Kasumi-1 (cell line): ENCODE measurements at places on chromosomes 3 and 15.

DNA sequence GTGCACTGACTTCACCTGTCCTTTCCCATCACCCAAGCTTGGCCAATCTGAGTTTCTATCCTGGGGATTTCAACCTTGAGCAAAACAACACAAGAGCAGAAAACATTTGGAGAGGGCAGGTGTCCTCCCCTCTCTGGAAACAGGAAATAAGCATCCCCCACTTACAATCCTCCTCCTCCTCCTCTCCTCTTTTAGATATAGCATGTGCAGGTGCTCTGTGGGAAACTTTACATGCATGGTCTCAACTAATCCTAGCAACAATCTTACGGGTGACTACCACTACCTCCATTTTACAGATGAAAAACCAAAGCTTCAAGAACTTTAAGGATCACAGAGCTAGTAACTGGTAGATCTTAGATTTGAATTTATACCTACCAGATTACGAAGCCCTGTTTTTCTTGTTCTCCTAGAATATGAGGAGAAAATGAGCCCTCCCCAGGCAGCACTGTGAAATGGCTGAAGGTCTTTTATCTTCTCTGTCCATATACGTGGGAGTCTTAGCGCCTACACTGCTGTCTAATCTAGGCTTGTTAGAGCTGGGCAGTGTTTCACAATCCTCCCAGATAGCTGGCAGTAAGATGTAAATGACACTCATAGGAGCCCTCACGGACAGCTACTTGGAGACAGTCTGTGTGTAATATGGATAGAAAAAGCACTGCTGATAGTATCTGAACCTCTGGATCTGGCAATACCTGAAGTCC is 301.2 kb upstream of the PROK2 start:
- peak; percentile 36 for DNase-seq

DNA sequence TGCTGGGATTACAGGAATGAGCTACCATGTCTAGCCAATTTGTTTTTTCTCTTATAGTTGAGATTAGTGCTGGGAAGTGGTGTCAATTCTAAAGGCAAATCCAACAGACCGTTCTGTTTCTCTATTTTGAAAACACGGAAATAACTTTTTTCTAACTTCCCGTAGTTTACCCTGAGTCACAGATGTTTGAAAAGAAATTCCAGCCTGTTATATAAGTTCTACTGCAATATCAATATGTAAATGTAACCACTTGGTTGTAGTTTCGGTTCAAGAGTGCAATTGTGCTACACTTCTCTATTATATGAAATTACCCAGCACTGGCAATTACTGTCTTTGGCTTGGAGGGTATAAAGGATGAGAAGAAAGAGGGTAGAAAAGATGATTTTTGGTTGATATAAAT is 22.3 kb upstream of the GNB4 start:
- DNase-seq: no peak

- no peak for DNase-seq
Measured at GRCh38 chr3:127478922-127479321, 111.6 kb downstream of the TPRA1 start.

- DNase-seq: peak; percentile 13
Measured at GRCh38 chr3:148077318-148077923, 620.3 kb upstream of the AGTR1 start.

DNA sequence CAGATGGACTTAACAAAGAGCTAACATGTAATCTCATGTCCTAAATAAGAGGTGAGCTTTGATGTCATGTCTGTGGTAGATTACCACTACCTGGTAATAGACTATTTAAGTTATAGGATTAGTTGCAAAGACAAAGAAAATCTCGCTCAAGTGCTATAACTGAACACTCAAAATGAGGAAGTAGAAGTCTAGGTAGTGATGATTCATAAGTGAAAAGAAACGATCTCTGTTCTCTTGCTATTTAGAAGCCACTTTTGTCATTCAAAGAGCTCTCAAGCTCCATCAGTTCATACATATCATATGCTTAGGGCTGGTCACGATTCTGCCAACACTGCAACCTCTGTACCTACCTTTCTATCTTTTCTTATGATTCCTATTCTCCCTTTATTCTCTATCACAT is 110.9 kb downstream of the EDEM1 start:
- peak; percentile 87 for DNase-seq

DNA sequence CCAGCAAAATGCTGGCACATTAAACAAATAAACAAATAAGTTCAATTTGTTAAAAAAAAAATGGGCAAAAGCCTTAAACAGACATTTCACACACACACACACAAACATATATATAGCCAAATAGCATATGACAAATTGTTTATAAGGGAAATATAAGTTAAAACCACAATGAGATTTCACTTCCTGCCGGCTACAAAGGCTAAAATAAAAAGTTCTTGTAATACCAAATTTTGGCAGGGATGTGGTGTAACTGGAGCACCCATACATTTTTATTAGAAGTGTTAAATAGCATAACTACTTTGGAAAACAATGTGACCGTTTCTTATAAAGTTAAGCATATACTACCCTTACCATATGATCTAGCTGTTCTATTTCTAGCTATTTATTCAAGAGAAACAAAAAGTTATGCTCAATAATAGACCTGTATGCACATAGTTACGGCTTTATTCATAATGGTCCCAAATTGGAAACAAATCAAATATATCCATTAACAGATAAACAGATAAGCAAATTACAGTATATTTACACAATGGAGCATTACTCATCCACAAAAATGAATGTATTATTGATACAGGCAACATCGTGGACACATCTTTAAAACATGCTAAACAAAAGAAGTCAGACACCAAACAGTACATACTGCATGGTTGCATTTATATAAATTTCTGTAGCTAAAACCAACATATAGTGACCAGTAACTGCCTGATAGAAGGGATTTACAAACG is 93.9 kb downstream of the EOMES start:
- DNase-seq: peak; percentile 16

- no peak for DNase-seq
Measured at GRCh38 chr15:92277776-92278175, 115.9 kb upstream of the ST8SIA2 start.

DNA sequence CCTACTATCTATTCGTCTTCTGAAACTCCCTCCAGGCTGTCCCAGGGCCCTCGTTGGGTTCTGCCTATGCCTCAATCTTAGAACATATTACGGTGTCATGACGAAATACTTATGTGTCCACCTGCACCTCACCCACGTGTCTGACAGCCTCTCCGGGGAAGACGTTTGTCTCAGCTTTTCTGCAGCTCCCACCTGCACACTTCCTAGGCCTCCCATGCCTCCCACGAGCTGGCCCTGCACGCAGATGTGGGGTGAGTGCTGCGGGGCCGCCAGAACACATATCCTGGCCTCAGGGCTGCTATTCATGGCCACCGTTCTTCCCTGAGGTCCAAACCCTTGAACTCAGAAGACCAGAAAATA is 7.1 kb upstream of the MUSTN1 start:
- no peak for DNase-seq

DNA sequence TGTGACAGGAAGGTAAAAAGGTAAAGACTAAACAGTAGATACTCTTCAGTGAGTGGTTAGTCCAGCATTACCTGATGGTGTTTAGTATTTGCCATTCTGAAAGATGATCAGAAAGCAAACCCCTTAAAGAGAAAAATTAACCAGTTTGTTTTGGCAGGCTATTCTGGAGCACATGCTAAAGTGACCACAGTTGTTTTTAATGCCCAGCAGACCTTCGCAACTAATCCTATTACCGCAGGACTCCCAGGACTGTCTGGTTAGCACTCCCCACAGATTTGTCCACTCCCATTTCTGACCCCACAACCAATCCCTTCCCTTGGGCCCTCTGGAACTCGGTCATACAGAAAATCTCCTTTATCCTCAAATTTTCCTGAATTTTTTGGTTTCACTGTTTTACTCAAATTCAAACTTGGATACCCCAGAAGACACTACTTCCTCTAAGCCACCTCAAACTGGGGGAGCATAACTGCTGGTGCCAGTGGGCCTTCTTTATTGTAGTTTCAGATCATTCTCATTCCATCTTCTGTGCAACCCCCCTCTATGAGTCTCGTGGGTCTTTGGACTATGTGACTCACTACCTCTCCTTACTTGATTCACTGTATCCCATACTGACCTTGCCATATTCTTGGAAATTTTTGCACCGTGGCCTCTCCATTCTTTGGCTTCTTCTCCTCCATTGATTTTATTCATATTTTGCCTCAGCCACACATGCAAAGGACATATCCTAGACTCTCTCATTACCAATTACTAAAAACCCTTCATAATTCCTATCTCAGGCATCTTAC is 104.4 kb downstream of the RBMS3 start:
- DNase-seq: no peak

- DNase-seq: no peak
Measured at GRCh38 chr3:48180531-48181253, 7.5 kb downstream of the CDC25A start.

GRCh38 chr3:98824256-98824655 is 61.1 kb downstream of the ST3GAL6 start:
- no peak for DNase-seq

DNA sequence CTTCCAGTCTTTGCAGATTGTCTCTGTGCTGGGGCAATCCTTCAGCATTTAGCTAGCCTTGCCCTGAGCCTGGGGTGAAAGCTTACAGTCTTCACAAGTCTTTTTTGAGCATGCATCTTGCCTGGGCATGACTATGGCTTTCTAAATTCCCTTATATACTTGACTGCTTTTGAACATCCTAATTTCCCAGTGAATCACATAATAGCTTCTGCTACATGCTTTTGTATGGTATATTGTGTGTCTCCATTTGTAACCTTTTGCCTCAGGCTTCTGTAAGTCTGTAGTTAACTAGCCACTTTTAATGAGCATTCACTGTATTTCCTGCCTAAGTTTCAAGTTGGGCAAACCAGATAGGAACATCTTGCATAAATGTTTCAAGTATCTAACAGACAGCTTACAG is 76.8 kb downstream of the CHCHD4 start:
- no peak for DNase-seq

DNA sequence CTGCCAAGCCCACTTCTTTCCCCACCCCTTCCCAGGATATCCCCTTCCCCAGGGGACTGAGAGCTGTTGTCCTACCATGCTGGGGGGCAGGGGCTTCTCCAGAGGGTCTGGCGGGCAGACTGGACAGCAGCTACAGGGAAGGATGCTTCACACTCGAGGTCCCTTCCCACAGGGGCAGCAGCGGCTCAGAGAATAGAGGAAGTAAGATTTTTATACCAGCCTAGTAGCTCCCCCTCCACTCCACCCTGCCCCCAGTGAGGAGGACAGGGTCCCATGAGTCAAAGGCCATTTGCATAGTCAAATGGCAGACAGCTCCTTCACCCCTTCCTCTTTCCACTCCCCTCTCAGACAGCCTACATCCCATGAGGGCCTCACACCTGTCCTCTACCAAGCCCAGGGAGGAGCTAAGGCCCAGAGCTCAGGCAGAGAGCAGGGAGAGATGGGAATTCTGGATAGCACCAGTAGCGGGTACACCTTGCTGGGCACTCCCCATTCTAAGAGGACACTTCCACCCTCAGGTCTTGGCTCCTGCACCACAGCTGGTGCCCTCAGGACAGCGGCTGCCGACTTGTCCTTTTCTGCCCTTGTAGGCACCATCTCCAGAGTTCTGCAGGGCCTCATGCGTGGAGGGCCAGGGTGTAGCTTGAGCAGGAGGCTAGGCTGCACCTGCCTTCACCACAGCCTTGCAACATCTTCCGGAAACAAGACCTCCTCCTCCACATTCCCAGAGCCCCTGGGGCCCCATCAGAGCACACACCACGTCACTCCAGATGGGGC is at the start of gene TLR9:
Gene TLR9 (minus strand): TSS at position 194 of the 777 bp plus-strand sequence. CDS start 116 bp downstream, at position 78.
- peak; percentile 92 for DNase-seq

DNA sequence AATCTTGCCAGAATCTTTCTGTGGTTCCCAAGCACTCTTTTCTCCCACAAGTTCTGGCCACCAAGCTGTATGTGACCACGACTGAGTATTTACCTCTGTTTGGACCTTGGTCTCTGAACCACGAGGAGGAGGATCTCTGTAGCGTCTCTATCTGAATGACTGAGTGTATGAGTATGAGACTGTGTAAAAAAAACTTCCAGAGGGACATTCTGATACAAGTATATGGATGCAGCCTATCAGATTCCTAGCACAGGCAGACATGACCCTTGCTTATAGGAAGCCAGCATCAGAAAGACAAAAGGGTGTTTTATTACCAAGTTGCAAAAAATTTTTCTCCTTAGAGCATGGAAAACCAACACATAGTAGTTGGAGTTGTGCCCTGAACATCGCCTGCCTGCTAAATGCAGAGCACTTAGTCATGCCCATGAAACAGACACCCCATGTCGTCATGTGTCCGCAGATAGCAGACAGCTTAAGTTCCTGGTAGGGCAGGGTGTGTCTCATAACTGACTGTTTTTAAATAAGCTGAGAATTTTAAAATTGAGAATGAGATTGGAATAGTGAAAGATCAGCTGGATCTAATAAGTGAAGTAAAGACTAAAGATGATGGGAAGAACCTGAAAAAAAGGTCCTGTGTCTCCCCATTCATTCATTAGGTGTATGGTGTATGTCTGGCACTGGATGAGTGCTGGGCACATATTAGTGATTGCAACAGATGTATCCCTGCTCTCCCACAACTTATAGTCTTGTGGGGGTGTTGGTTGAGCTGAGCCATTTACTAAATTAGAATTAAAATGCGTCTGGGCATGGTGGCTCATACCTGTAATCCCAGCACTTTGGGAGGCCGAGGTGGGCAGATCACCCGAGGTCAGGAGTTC is 30.9 kb downstream of the DAG1 start:
- DNase-seq: peak; percentile 11

DNA sequence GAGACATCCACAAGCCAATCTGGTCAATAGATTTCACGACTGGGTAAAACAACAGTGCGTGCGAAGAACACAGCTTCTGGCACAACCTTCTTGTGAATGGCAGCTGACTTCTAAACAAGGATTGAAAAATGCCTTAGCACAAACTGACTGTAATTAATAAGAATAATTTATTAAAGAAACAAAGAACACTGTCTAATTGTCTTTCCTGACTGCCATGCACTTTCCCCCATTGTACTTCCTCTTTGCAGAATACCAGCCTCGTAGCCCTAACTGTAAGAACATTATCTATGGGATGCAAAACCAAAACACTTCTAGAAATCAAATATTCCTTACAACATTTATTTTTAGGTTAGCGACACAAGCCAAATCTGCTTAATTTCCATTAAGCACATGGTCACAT is 6.5 kb downstream of the FOXP1 start:
- peak; percentile 78 for DNase-seq

DNA sequence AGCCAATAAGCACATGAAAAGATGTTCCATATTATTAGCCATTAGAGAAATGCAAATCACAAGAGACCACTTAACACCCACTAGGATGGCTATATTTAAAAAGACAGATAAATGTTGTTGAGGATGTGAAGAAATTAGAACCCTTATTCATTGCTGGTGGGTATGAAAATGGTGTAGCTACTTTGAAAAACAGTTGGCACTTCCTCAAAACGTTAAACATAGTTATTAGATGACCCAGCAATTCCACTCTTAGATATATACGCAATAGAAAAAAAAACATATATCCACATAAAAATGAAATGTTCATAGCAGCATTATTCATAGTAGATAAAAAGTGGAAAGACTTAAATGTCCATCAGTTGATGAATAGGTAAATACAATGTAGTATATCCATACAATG is 47.1 kb upstream of the TERB2 start:
- no peak for DNase-seq
